Forelimb muscle (tissue), 1 donor: ENCODE measurements at places on chromosomes 6 and 20.

- DNase-seq: no peak
These were observed 45.8 kb upstream of the ARID1B start for GRCh38 chr6:156731396-156731795.

GRCh38 chr20:45771182-45771759 is 20.4 kb downstream of the WFDC3 start:
- DNase-seq: peak; percentile 61

DNA sequence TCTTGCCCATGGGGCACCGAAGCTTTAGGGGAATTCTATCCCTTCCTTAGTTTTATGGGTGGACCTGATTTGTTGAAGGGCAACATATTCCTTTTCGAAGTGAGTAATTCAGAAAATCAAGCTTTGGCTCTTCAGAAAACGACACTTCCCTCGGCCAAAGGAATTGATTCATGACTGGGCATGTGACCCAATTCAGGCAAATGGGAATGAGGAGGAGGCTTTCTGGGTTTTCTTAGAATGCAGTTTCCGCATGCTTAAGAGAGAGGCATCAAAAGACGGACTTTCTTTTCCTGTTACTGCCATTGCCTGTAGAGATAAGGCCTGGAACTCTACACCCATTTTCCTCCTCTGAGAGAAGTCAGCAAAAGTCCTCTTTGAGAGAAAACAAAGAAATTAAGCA is 179.5 kb downstream of the RFPL4B start:
- no peak for DNase-seq

DNA sequence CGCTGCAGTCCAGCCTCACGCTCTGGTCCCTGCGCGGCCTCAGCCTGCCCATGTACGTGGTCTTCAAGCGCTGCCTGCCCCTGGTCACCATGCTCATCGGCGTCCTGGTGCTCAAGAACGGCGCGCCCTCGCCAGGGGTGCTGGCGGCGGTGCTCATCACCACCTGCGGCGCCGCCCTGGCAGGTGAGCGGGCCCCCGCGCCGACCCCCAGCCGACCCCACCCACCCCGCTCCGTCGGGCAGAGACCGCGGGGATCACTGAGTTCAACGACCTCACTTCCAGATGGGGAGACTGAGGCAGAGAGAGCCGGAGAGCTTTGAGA is 545 bp downstream of the SLC35D3 start:
- DNase-seq: no peak

GRCh38 chr6:16204653-16205376 is 33.6 kb upstream of the GMPR start:
- no peak for DNase-seq

DNA sequence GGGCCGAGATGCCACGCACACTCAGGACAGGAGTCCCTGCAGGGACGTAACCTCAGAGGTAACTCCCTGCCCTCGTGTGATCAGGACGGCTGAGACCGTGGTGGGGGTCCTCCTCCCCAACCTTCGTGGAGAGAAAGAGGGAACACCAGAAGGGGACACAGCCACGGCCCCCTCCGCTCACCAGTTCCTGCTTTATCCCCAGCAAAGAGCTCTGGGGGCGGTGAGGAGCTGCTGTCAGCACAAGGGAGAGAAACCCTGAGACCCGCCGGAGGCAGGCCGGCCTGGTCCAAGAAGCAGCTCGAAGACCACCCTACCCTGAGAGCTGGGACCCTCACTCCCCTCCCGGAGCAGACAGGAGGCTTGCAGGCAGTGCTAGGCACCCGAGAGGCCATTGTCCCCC is 44.4 kb downstream of the SLC2A4RG start:
- no peak for DNase-seq

- no peak for DNase-seq
These were observed 134.8 kb upstream of the FOXA2 start for GRCh38 chr20:22719167-22719591.

DNA sequence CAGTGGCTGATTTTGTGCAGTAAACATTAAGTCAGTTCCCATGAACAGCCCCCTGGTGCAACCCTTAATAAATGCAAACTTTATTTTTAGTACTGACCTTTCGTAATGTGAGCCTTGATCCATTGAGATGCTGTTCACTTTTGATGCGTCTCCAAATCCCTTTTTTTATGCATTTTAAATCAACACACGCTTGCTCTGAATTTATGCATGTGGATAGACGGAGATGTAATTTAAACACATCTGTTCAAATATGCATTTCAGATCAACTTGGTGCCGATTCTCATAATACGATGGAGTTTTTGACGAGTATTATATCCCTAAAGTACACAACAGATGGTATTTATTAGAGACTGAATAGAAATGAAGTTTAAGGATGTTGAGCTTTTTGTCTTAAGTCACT is 505.7 kb downstream of the CDKAL1 start:
- DNase-seq: no peak

- no peak for DNase-seq
These were observed 353.1 kb downstream of the MAFB start for GRCh38 chr20:40335901-40336351.

DNA sequence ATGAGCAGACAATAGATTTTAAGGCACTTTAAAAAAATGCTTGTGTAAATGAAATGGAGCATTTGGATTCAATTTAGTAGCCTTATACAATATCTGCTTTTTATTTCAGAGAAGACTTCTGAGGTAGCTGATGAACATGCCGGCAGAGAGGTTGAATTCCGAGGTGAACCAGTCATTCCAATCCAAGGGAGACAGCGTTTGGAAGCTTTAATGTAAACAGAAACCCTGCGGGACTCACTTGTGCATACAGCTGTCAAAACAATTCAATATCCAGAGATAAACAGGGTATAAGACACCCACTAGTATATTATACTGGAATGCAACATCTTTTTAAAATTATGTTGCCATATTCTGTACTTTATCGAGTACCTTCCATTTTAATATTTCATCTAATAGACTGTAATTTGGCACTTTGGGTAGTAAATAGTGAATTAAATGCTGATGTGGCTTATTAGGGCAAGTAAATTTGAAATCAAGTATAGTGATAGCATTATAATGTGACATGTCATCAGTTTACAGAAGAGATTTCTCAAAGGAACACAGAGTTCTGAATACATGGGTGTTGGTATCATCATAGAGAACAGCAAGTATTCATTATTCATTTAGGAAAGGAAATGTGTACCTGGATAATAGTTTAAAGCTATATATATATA is 347.7 kb downstream of the PRKN start:
- DNase-seq: no peak

- DNase-seq: no peak
These were observed 79.0 kb downstream of the NFATC2 start for GRCh38 chr20:51463560-51463959.

DNA sequence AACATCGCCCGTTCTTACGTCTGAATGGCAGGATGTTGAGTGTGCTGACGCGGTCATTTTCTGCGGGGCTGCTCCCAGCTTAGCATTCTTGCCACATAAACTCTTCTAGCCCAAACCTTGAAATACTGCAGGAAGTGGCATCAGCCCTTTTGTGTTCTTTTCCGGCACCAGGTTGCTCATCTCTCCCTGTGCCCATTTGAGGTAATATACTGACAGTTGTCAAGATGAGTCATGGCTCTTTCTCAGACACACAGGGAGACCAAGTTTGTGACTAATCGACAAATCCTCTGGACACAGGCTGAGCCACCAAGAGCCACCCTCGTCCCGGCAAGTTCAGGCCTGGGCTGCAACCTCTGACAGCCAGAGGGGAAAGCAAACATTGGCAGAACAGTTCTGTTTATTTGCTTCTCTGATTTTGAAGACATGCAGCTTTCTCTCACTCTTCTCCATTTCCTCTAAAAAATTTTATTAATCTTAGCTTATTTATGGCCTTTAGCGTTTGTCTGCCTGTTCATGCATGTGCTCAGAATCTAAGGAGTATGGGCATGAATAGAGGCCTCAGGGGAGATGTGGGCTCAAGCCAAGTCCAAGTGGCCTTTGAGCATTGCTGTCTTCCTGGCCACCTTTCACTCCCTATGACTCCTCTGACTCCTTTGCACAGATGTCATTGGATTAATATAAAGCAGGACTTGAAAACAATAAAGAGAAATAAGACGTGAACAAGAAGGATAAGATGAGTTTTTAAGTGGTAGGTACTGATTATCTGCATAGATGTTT is 328.2 kb upstream of the JAG1 start:
- DNase-seq: no peak
